ENCODE measurements at places on chromosomes 7 and 10. TPM values are rescaled to one million over a fixed set of nuclear protein-coding genes. Genes with fewer than 3 reads are reported as not detected.

Gene CCDC146
- total RNA-seq, result 11.6 TPM

Gene AKR1C8
- total RNA-seq, result not detected

Gene CARD11
- total RNA-seq, result 2.8 TPM

Gene FAM24B
- total RNA-seq, result 3.9 TPM

DNA sequence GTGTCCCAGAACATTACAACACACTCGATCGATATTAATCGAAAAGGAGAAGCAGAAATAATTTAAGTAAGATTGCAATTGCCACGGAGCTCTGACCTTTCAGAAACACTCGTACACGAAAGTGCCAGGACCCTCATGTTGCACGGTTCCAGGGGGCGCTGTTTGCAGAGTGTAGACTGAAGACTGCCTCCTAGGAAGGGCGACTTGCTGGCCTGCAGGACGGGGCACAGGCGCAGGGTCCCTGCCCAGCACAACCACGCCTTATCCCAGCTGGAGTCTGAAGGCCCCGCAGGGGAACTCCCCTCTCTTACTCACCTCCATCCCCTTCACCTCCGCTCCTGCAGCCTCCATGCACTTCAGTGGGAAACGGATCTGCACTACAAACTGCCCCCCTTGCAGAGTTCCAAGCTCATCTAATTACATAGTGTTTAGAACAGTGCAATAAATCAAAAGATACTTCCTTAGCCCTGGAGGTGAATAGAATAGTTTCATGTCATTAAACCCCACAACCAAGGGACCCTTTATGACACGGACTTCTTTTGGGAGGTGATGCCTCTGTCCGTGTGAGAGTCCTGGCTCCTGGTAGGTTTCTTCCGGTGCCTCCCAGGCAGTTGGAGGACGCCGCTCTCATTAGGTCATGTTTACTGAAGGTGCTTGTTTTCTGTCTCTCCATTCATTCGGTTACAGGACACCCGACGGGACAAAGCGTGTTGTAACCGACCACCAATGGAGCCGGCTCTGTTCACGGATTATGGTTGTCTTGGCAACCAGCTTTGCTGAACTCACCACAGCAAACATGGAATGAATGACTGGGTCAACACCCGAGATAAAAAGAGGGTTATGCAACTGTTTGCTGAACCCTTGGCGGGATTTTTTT is 262.2 kb downstream of the BAMBI start:
- peak; percentile 16 for DNase-seq
